ENCODE measurements at places on chromosomes 13 and 19. TPM values are rescaled to one million over a fixed set of nuclear protein-coding genes. Genes with fewer than 3 reads are reported as not detected.
A peak's percentile ranks its signal among the peaks of the same experiment; 100 is the strongest.

GRCh38 chr13:77028202-77028601 is 1.2 kb upstream of the FBXL3 start:
- H3K4me1 ChIP-seq: no peaks in the 10 kb centered on the region
- no peaks in the 10 kb centered on the region for H3K27me3 ChIP-seq
- no peak for DNase-seq

Gene ETV2
- total RNA-seq: not detected

DNA sequence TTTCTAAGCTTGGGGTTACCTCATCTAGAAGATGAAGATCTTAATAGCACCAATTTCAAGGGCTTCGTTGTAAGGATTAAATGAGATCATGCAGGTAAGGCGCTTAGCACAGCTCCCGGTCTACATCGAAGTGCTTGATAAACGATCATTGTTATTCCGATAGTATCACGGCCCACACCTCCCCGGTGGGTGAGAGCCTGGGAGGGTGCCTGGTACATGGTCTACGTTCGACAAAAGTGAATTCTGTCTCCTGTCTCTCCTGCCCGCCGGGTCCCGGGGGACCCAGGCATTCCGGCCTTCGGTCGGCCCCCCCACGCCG is 501 bp upstream of the MYH14 start:
- H3K4me3 ChIP-seq: no peak overlapping the region
- peak overlapping the region; percentile 97 for H3K27ac ChIP-seq
- no peak for DNase-seq
- H3K27me3 ChIP-seq: no peaks in the 10 kb centered on the region

Gene RNF113B
- not detected for total RNA-seq

GRCh38 chr19:6809262-6809661 is 36.8 kb downstream of the VAV1 start:
- no peak for DNase-seq
- no peaks in the 10 kb centered on the region for H3K36me3 ChIP-seq
- H3K27ac ChIP-seq: no peak overlapping the region
- no peak overlapping the region for H3K4me3 ChIP-seq

DNA sequence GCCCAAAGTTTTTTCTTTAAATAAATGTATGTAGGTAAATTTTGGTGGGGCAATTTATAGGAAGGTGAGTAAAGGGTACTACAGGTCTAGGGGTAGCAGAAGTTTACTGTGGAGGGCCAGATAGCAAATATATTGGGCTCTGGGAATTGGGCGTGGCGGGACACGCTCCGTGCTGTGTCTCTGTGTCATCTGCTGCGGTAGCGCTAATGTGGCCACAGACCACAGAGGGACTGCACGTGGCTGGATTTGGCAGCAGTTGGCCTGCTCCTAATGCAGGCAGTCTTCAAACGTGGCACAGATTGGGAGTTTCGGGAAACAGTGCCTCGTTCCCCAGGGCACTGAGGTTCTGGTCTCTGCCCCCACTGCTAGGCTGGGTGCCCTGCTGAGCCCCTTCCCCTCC is 16.6 kb upstream of the MYDGF start:
- H3K4me1 ChIP-seq: no peaks in the 10 kb centered on the region
- peaks cover 11% of the 10 kb centered on the region for H3K36me3 ChIP-seq
- DNase-seq: no peak

DNA sequence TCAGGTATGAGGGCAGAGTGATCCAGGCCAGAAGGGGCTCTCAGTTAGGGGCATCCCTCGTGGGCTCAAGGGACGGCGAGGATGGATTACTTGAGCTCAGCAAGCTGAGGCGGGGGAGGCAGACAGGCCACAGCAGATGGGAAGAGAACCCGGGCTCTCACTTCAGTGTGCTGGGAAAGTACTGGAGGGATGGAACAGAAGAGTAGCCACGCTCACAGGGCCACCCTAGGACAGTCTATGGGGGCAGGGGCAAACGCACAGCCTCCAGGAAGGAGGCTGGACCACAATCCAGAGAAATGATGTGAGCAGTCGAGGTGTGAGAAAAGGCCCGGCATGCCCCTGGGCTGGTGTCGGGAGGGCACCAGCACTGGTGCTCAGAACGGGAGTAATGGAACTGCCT is 9.2 kb downstream of the GJA3 start:
- H3K27me3 ChIP-seq: no peaks in the 10 kb centered on the region
- no peaks in the 10 kb centered on the region for H3K36me3 ChIP-seq
- DNase-seq: no peak
- H3K4me3 ChIP-seq: no peak overlapping the region
- H3K27ac ChIP-seq: no peak overlapping the region

- no peak for DNase-seq
- no peak overlapping the region for H3K4me3 ChIP-seq
- H3K4me1 ChIP-seq: no peaks in the 10 kb centered on the region
- H3K27ac ChIP-seq: no peak overlapping the region
- H3K27me3 ChIP-seq: no peaks in the 10 kb centered on the region
- H3K36me3 ChIP-seq: no peaks in the 10 kb centered on the region
These were observed 118.8 kb upstream of the FRY start for GRCh38 chr13:31912647-31913401.

Gene ZNF729
- total RNA-seq: not detected
